NCI-H69 (cell line): ENCODE measurements at places on chromosomes 1 and 21.

DNA sequence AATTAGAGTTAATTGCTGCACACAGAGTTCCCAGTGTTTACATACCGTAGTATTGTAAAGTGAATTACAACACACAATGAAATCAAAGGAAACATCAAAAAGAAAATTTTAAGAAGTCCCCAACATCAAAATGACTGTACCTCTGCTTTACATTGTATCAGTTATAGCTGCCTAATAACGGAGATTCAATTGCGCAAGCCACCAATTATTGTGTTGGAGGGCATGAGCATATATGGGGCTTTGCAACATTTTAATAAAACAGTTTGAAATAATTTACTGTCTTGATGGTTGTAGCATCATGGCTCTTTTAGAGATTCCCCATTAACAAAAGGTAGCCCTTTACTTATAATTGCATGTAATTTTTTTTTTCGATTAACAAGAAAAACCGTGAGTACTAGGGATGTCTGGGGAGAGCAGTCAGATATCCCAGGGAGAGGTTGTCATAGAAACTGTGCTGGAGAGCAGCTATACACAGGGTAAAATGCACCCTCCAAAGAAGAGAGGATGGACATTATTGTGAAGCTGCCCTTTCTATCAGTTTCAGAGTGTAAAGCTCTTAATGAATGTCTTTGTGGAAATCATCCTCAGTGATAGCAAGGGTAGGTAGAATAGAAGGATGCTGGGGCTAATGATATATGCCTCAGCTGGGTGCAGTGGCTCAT, 55.9 kb upstream of the BTG3 start:
- peak; percentile 54 for DNase-seq

GRCh38 chr21:46179708-46180078, 4.6 kb downstream of the SPATC1L start:
- DNase-seq, result no peak

DNA sequence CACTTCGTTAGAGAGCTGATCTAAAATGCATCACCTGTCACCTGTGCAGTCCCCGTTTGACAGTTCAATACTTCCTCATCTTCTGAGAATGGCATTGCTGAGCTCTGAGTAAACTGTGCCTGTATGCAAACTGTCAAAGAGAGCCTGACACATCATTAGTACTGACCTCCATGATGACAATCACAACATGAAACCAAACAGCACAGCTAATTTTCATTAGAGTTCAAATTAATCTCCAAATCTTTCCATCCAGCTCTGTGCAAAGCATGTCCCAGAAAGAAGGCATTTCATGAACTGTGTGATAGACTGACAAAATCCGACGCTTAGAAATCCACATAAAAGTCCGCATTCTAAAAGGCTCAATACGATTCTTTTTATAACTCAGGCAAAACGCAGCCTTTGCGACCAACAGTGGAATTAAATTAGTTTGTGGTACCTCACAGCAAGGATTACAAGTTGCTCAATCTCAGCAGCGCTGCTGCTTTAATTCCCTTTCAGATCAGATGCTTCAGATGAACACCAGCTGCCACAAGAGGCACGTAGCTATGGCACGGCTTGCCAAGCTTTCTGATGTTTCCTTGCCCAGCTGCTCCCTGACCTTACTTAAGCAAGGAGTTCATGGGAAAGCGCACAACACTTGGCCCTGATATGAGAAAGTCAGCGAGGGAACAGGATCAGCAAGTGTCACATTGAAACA, 765.5 kb upstream of the PRMT6 start:
- DNase-seq, result peak; percentile 9

DNA sequence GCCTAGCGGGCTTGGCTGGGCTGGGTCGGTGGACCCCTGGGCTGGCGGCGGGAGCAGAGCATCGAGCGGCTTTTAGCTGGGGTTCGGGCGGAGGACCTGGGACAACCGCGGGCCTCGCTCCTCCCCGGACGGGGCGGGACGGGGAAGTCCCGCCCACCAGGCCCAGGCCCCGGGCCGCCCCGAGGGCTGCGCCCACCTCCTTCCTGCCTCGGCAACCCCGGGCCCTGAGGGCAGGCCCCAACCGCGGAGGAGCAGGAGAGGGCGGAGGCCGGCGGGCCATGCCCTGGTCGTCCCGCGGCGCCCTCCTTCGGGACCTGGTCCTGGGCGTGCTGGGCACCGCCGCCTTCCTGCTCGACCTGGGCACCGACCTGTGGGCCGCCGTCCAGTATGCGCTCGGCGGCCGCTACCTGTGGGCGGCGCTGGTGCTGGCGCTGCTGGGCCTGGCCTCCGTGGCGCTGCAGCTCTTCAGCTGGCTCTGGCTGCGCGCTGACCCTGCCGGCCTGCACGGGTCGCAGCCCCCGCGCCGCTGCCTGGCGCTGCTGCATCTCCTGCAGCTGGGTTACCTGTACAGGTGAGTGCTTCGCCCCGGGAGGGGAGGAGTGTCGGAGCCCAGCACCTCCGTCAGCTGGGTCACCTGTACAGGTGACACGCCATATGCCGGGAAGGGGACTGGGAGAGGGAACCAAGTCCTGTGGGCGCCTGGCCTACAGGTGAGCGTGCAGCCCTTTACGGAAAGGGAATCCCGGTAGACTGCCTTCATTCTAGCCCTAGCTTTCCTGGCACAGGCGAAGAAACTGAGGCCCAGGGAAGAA, at the start of gene XKR8:
TSS of gene XKR8 (plus strand) at position 182 of the 812 bp plus-strand sequence. CDS start at position 279, 97 bp downstream.
- DNase-seq, result no peak

DNA sequence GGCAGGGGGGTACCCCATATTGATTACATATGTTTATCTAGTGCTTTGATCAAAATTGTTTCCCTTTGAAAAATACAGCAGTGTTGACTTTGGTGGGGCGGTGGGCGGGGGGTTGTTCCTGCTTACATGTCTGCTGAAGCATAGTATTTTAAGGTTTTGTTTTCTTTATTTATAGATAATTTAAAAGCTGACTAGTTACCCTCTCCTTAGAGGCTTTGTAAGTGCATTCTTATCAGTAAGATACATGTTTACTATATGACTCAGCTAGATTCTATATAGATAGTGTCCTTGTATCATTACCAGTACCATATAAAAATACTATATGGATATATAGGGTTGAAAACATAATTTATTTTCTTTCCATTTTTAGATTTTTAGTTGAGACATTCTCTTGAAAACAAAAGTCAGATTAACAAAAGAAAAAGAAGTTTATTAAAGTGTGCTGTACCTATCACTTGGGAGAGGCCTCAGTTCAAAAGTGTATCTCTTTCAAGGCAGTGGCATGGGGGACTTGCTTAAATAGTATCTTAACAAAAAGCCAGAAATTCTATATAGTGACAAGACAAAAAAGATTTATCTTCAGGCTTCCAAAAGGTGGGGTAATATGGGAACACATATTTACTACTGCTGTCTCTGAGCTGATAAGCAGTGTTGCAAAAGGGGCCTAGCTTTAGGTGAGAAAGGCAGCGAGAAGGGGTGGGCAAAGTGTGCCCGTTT, 79.0 kb downstream of the HS2ST1 start:
- peak; percentile 40 for DNase-seq

DNA sequence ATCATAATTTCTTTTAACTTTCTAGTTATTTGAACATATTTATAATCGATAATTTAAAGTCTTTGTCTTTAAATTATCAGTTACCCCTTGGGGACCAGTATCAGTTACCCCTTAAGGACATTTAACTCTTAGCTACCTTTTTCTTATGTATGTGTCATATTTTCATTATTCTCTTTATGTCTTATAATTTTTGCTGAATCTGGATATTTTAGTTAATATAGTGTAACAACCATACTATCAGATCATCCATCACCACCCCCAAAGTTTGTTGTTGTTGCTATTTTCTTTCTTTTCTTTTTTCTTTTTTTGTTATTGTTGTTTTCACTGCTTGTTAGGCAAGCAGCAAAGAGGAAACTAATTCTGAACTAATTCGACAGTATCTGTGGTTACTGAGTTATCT, 57.0 kb upstream of the TNFSF18 start:
- no peak for DNase-seq

DNA sequence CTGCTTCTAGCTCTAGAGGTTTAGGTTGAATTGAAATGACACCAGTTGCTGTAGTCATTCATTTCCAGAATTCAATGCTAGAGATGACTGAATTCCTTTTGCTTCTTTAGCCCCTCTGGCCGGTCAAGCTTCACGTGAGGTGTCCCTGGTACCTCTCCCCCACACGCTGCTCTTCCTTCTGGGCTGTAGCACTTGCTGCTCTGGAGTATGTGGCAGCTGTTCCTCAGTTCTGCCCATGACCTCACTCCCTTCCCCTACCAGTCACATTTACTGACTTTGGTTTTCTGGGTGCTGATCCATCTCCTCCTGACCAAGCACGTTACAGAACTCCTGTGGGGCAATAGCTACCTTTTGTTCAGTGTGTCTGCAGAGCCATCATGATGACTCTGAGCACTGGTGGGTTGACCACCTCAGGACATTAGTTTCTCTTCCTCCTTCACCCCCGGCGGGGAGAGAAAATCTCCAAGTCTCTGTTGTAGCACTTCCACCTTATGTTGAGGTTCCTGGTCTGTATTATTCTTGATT, 128.1 kb downstream of the HHAT start:
- DNase-seq, result no peak

DNA sequence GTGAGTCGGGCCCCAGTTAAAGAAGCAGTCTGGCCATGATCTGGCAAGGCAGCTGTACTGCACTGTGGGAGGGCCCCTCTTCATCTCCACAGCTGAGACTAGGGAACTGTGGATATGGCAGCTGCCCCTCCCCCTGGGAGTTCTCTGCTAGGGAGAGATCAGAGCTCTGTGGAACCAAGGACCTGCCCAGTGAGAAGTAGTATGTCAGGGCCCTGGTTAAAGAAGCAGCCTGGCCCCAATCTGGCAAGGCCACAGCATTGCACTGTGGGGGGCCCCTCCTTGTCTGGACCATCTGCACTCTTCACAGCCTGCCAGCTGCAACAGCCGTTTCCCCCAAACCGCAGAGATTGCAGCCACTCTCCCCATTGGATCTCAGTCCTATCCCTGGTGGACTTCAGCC, 208.5 kb downstream of the DNAH14 start:
- DNase-seq, result no peak

DNA sequence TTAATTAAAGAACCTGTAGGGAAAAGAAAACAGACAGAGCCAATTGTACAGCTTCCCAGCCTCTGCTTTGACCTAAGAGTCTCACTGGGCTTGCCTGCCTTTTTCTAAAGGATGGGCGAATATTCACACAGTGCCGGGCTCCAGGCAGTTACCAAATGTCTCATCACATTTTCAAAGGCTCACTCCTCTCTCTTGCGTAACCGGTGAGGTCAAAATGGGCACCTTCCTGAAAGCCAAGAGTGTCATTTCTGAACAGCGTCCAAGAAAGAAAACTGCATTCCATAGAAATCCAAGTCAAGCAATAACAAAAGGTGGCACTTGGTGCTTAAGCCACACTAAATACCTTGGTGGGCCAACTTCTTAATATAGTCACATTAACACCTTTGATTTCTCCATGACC, 710 bp upstream of the PALMD start:
- DNase-seq, result peak; percentile 10

DNA sequence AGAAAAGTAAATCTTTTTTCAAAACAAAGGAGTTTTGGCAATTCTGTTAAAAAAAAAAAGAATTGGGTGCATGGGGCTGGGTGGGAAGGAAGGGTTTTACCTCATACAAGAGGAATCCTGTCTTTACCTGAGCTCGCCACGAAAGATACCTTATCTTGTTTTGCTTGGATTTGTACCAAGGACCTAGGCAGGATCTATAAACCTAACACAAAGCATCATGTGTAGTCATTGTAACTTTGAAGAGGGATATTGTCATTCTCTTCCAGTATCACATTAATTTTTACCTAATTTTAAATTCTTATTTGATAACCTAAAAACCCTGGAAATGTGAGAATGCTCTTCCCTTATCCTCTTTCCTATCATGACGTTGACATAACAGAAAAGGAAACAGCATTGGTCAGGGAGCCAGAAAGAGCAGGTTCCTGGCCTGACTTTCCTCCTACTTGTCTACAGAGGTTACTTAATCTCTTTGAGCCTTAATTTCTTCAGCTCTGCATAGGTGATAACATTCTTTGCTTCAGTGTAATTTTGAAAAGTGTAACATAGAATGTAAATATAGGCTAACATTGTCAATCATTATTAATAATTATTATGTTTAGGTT, 4.0 kb upstream of the LAMC1 start:
- no peak for DNase-seq

- DNase-seq, result peak; percentile 32
These were observed 87.5 kb downstream of the COP1 start for GRCh38 chr1:176119549-176119948.

- peak; percentile 79 for DNase-seq
These were observed 112.3 kb upstream of the NFIA start for GRCh38 chr1:60969971-60970509.

DNA sequence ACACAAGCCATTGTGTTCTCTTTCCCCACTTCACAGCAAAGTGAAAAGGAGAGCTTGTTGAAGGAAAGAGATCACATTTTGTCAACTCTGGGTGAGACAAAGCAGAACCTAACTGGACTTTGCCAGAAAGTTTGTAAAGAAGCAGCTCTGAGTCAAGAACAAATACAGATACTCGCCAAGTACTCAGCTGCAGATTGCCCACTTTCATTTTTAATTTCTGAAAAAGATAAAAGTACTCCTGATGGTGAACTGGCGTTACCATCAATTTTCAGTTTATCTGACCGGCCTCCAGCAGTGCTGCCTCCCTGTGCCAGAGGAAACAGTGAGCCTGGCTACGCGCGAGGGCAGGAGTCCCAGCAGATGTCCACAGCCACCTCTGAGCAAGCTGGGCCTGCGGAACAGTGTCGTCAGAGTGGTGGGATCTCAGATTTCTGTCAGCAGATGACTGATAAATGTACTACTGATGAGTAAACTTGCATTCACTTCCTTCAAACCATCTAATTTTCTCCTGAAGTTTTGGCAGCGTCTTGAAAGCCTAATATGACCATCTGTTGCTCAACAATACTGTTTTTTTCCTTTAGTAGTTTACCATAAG, 43.7 kb downstream of the BACH1 start:
- DNase-seq, result peak; percentile 87

- peak; percentile 30 for DNase-seq
These were observed 248.0 kb upstream of the FOXD3 start for GRCh38 chr1:63074321-63074720.

DNA sequence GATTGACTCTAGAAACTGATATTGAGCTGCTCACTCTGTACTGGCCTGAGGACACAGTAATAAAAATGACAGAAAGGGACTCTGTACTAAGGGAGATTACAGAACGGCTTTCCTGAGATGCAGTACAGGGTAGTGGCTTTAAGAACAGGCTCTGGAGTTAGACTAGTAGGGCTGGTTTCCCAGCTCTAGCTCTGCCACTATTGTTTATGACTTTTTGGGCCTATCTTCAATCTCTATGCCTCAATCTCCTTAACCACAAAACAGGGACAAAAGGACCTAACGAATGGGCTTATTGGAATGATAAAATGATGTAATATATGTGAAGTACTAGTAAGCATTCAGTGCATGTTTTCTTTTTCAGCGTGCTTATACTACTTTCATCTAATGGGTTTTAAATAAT, 1.4 kb downstream of the DEPDC1 start:
- DNase-seq, result peak; percentile 11

GRCh38 chr1:168371477-168371876, 90.8 kb downstream of the TBX19 start:
- DNase-seq, result no peak

GRCh38 chr1:26012864-26013263, 8.7 kb upstream of the EXTL1 start:
- DNase-seq, result peak; percentile 88
